Ureter (tissue), 1 donor: ENCODE measurements at places on chromosomes 5 and 9.

DNA sequence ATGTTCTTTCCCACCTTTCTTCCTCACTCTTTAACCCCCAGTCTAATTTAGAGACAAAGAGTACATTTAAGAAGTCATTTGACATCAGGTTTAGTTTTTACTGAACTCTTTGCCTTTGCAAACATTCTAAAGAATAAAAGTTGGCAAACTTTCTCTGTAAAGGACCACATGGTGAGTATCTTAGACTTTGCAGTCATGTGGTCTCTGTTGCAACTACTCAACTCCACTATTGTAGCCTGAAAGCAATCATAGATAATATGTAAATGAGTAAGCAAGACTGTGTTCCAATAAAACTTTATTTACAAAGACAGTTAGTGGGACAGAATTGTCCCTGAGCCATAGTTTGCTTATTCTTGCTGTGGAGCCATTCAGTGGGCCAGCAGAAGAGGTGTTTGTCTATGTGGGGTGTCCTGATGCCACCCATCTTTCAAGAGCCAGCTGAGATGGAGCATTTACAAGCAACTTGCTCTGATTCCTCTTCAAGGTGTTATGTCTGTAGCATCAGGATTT lies 25.4 kb downstream of the ABLIM3 start:
- no peak for DNase-seq

- peak; percentile 83 for DNase-seq
Measured at GRCh38 chr5:34686762-34687268, 30.7 kb downstream of the RAI14 start.

DNA sequence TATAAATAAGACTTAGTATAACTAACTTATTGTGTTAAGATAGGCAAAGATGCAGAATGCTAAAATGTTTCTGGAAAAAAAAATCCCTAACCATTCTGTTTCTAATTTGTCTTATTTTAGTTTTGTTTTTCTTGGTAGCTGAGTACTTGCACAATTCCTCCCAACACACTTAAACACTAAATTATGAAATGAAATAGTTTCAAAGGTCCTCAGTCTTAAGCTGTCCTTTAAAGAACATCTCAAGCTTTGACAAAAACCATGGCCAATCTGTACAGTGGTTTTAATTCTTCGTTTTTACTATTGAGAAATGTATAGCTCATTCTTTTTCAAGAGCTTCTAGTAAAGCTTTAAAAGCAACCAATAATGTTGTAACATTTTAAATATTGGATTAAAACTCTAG lies 171.5 kb downstream of the EDIL3 start:
- DNase-seq = no peak

DNA sequence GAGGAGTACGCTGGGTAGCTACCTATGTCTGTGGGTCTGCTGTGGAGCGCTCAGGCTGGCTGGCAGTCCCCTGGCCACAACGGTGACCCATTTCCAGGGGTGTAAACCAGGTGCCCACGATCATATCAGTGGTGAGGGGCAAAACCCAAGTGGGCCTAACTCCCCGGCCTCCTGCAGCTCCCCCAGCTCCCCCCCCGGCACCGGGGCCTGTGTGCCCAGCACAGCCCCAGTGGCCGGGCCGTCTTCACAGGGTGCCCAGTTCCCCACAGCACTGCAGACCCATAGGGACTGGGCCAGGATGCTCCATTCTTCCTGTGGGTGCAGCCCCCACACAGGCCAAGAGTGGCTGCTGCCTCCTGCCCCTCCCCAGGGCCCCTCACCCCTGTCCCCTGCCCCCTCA lies 958 bp upstream of the LCN8 start:
- DNase-seq = no peak

- no peak for DNase-seq
Measured at GRCh38 chr5:94545870-94546625, 72.4 kb downstream of the KIAA0825 start.

DNA sequence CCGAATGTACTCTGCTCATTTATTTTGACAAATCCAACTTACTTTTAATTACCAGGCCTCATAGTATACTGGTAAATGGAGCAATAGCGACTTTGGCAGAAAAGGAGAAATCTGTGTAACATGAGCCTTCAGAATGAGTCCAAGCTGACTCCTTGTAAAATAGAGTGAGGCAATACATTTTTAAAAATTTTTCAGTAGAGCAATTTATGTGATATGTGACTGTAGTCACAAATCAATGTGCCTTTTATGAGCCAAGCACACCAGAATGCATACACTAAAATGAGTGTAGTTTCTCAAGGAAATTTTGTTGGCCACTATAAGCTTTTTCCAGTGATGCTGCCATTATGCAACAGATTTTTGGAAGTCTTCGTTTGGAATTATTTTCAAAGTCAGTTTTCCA lies 73.8 kb downstream of the SNCAIP start:
- DNase-seq = no peak

GRCh38 chr5:17413691-17414090 lies 84.3 kb upstream of the TAF11L2 start:
- DNase-seq = no peak

DNA sequence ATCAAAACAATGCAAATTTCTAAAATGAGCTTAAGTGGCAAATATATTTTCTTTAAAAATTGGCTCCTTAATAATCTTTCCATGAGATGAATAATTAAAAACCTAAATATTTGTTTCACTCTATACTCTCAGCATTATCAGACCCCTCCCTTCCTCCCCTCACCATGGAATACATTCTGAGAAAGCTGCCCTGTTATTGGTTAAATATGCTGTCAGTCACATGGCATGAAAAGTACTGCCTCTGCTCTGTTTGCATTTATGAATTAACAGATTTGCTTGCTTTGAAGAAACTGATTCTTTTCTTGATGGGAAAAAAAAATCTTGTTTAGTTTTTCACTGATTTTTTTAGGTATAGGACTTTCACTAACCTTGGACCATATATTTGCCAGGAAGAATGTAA lies 17.0 kb upstream of the RPS23 start:
- no peak for DNase-seq

GRCh38 chr9:15834541-15834940 lies 281.7 kb downstream of the CCDC171 start:
- no peak for DNase-seq

DNA sequence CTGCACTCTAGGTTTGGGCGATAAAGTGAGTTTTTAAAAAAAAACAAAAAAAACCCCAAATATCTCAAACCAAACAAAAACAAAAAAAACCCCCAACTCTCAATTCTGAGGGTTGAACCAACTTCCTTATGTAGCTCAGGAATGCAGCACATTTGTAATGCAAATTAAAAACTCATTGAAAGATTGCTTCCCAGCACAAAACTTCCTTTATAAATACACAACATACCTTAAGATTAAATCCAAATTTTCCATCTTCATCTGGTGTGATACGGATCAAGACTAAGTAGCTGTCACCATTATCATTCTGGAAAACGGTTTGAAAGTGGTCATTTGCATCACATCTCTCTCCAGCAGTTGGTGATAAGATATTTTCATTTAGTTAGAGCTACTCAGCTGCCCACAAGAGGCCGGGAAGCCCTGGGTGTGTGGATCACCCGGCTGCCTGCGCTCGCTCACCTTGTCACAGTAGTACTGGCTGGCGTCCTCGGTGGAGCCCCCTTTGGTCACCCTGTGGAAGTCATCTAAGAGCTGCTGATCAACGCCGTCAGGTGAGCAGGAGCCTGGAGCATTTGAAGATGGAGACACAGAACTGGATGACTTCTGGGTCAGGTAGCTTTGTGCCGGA lies 88.2 kb downstream of the PTPN3 start:
- DNase-seq = no peak

DNA sequence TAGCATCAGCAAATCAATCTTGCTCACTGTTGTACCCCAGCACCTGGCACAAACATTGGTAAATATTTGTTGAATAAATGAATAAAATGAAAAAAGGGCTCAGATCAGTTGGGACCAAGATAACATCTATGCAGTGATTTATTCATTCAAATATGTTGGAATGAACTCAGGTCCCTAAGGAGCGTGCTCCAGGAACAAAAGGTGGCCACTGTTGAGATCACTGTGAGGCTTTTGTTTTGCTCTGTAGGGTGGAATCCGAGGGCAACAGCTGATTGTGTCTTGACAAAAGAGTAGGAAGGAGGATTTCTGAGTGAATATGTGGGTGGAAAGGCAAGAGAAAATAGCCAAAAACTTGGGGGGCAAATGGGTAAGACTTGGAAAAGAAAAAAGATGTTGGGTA lies 89.7 kb downstream of the PPP2R2B start:
- no peak for DNase-seq

- DNase-seq = no peak
Measured at GRCh38 chr5:150758203-150758530, 650 bp downstream of the DCTN4 start.

DNA sequence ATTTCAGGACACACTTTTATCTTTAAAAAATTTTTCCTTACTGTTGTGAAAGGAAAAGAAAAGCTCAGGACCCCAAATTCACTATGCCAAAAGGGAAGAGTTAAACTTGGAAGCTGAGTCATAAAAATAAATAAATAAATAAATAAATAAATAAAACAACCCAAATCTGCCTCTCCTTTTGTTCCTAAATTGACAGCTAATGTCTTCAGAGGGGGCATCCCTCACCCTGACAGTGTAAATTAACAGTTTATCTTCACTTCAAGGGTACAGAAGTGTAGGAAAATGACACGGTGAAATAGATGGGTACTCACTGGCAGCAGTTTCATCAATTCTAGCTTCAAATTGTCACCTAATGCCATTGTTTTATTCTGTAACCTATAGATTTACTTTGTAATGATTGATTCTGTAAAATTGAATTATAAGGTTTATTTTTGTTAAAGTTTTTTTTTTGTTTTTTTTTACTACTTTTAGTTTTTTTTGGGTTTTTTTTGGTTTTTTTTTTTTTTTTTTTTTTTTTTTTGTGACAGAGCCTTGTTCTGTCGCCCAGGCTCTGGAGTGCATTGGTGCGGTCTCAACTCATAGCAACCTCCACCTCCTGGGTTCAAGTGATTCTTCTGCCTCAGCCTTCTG lies 18.5 kb upstream of the ANXA1 start:
- DNase-seq = no peak

GRCh38 chr9:131028221-131028884 lies 19.4 kb downstream of the LAMC3 start:
- DNase-seq = no peak

GRCh38 chr9:112795921-112796320 lies 45.4 kb downstream of the SNX30 start:
- no peak for DNase-seq

DNA sequence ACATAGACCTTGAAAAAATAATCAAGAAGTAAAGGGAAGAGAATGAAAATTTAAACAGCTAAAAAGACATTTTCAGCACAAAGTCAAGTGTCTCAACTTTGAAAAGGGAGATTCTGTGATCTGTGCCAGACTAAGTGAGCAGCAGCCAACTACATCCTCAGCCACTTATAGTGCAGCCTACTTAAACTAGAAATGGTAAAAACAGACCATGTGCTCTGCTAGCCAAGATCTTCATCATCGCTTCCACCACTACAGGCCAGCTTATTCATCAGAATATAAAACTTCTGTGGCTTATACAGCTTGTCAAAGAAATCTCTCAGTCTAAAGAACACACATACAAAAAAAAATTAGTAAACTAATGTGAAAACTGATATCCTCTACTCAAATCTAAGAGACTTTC lies 63.5 kb downstream of the CEMIP2 start:
- no peak for DNase-seq

DNA sequence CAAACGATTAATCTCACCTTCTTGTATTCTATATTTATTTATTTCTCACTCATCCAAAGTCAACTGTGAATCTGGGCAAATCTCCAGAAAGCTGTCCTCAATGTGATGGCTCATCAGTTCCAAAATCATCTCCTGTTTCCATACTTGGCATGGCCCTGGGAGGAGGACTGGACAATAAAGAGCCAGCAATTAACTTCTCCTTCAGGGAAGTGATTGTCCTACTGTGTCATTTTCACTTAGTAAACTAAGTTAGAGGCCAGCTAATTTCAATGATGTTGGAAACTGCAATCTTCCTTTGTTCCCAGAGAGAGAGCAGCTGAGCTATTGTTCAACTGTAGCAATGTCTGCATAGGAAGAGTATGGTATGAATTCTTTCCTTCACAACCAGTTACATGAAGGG lies 17.5 kb downstream of the CDH12 start:
- DNase-seq = no peak

- DNase-seq = no peak
Measured at GRCh38 chr9:17462869-17463464, 115.9 kb upstream of the SH3GL2 start.

GRCh38 chr5:143118222-143118621 lies 285.3 kb downstream of the NR3C1 start:
- DNase-seq = no peak

GRCh38 chr9:4691795-4692194 lies 12.4 kb downstream of the CDC37L1 start:
- DNase-seq = no peak

DNA sequence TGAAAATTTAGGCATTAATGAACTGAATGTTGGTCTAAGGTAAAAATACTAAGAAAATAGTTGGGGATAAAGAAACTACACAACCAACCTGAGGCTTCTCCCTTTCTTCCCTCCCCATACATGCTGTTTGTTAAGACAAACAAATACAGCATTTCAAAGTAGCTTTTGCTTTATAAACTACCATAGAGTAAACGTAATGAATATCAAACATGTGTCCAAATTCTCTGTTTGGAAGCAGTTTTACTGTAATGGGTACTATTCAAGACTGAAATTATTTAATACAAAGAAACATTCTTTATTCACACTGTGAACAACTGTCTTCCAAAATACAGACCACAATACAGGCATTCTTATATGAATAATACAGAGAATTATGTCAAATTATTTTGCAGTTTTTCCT lies 52.0 kb downstream of the SLC44A1 start:
- DNase-seq = no peak

DNA sequence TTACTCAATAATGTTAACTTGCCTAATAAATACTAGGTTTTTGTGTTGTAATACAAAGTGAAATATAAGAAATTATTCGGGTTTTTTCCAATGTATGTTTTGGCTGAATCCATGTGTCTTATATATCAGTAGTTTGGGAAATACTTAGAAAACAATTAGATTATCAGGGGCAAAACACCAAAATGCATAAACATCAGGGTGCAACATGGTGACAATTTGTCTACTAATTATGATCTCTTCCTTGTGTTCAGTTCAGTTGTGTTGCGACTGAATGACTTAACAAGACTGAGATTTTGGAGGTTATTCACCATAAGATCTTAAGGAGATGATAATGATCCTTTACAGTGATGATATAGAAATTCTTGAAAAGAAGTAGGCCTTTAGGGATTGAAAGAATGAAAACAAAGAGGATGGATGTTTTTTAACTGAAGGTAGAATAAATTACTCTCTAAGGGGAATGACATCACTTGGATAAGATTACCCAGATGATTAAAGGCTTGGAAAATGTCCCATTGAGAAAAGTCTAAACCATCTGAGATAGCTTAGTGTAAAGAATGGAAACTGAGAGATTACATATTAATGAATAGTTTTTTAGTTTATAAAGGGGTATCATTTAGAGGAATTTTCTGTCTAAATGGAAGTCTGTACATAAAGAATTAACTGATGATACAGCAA lies 415.8 kb downstream of the SPATA31D1 start:
- no peak for DNase-seq

- DNase-seq = no peak
Measured at GRCh38 chr9:128213746-128214497, 10.7 kb downstream of the DNM1 start.
